Central memory CD8-positive, alpha-beta T cell (primary cell): ENCODE measurements at places on chromosomes 2 and 18.

DNA sequence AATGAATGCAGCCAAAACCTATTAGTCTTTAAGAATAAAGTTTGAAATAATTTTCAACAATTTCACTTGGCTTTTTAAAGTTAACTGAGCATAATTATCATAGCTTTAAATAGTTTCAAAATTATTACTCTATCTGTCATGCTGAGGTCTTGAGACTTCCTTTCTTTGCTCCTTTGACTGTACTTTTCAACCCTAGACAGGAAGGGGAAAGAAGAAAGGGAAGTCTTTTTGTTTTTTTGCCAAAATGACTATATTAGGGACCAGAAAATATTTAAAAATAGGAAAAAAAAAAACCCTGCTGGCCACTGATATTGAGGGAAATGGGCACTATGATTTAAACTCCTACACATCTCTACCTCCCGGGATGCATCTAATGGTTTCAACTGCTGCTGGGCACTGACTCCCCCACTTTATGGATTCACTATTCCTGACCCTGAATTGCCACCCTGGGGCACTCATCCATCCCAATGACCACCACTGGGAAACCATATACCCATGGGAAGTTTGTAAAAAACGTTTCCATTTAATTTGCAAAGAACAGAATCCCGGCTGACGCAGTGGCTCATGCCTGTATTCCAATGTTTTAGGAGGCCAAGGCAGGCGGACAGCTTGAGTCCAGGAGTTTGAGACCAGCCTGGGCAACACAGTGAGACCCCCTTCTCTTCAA, 50.5 kb downstream of the GAREM1 start:
- DNase-seq, result no peak

DNA sequence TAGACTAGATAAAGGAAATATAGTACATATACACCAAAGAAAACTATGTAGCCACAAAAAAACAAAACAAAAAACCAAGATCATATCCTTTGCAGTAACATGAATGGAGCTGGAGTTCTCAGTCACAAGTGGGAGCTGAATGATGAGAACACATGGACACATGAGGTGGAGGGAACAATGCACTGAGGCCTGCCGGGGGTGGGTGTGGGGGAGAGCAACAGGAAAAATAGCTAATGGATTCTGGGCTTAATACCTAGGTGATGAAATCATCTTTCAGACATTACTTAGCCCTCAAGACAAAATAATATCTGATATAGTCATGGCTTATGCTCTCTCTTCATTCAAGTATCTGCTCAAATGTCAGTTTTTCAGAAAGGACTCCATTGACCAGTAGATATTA, 930.6 kb downstream of the LRP1B start:
- DNase-seq, result no peak

DNA sequence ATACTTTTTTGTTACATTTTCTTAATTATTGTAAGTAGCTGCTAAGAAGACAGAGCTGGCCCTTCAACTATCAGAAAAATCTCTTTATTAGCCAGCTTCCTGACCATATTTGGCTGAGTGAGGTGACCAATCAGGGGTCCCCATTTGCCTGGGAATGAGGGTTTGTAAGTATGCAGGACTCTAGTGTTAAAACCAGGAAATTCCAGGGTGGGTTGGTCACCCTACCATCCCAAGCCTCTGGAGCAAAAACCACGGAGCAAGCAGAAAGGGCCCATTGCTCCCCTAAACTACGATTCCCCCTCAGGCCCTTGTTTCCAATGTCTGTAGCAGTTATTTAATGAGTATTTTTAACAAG, 165.6 kb upstream of the NCKAP5 start:
- DNase-seq, result no peak

GRCh38 chr18:77762642-77763041, 513.0 kb downstream of the GALR1 start:
- no peak for DNase-seq

DNA sequence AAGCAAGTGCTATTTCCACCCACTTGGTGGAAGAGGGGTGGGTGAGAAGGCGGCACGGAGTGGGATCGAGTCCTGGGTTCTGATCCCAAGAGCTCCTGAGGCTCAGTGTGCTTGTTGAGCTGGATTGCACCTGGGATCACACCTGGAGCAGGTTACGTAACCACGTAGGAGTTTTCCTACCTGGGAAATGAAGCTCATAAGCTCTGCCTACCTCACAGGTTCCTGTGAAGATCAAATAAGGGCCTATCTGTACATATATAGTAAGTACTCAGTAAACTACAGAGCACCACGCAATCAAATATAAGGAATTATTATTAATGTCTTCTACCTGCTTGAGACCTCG, 11.0 kb downstream of the NPC1 start:
- no peak for DNase-seq
